ENCODE measurements at places on chromosomes 7 and 10. TPM values are rescaled to one million over a fixed set of nuclear protein-coding genes. Genes with fewer than 3 reads are reported as not detected.

CRYGN gene
- total RNA-seq, result 0.25 TPM

GNGT1 gene
- total RNA-seq, result not detected

ZMYND11 gene
- total RNA-seq, result 44.3 TPM

PLPP4 gene
- total RNA-seq, result not detected

PNLIPRP2 gene
- not detected for total RNA-seq

CFTR gene
- total RNA-seq, result not detected

PIP gene
- not detected for total RNA-seq

GPRIN2 gene
- not detected for total RNA-seq

RET gene
- 0.10 TPM for total RNA-seq

SCD gene
- total RNA-seq, result 129 TPM

LRRC61 gene
- 14.9 TPM for total RNA-seq

IL2RA gene
- 142 TPM for total RNA-seq

C10orf90 gene
- total RNA-seq, result not detected

GRCh38 chr7:66837007-66837406 lies 84.0 kb upstream of the TMEM248 start:
- H3K4me1 ChIP-seq, result no peaks in the 10 kb centered on the region
- DNase-seq, result peak; percentile 43
- no peaks in the 10 kb centered on the region for H3K36me3 ChIP-seq

GRCh38 chr10:55500931-55501559 lies 700.0 kb upstream of the PCDH15 start:
- H3K4me1 ChIP-seq, result no peaks in the 10 kb centered on the region
- no peaks in the 10 kb centered on the region for H3K36me3 ChIP-seq
- H3K27me3 ChIP-seq, result no peaks in the 10 kb centered on the region
- no peak for DNase-seq
- H3K4me3 ChIP-seq, result no peak overlapping the region

DNA sequence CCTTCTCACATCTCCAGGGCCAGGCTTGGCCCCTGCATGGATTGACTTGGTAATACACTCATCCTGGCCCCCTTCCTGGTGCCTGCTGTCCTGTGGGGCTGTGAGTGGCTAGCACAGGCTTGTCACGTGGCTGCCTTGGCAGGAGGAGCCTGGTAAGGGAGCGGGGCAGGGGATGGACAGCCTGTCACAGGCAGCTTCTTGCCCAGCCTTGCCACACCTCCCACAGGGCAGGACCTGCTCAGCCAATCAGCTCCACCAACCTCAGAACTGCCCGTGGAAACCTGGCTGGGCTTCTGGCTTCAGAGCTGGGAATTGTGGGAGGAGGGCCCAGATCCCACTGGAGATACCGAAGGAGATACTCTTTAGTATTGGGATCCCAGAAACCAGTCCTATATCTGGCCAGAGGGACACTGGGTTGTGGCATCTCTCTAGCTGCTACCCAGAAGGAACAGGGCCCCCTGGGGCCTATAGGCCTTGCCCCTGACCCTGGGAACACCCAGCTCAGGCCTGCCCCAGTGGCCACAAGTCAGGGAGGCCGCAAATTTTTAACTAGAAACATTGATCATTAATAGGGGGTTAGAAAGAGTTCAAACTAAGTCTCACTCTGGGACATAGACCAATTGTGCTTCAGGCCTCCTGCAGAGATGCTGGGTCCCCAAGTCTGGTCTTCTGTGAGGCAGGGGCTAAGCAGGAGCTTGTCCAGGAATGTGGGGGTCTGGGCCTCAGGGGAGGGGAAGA lies at the start of gene HOGA1:
Gene HOGA1, plus strand, starts transcription at position 330 of the 738 bp plus-strand sequence. Its CDS starts 315 bp downstream, at position 645.
- H3K27me3 ChIP-seq, result no peaks in the 10 kb centered on the region
- no peak within 1 kb of the TSS for H3K4me3 ChIP-seq
- H3K27ac ChIP-seq, result no peak within 1 kb of the TSS

DNA sequence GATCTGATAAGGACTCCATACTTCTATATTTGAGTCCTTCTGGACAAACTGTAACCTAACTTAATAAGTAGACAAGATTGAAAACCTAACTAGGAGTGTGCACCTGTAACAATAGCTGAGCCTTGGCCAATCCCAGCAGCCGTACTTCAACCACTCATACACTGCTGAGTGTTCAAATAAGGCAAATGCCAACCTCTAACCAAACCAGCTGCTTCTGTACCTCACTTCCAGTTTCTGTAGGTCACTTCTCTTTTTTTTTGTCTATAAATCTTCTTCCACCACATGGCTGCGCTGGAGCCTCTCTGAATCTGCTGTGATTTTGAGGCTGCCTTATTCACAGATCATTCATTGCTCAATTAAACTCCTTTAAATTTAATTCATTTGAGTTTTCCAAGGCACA lies 753.2 kb downstream of the DNAJB9 start:
- H3K4me3 ChIP-seq, result no peak overlapping the region
- no peaks in the 10 kb centered on the region for H3K4me1 ChIP-seq
- H3K27me3 ChIP-seq, result no peaks in the 10 kb centered on the region
- no peak for DNase-seq
- no peak overlapping the region for H3K27ac ChIP-seq

GRCh38 chr7:19851504-19851903 lies 78.1 kb upstream of the TMEM196 start:
- no peaks in the 10 kb centered on the region for H3K36me3 ChIP-seq
- H3K27ac ChIP-seq, result no peak overlapping the region
- H3K4me1 ChIP-seq, result no peaks in the 10 kb centered on the region
- DNase-seq, result no peak
- no peak overlapping the region for H3K4me3 ChIP-seq

GRCh38 chr7:24732646-24733413 lies 24.4 kb downstream of the GSDME start:
- H3K36me3 ChIP-seq, result no peaks in the 10 kb centered on the region
- no peak overlapping the region for H3K27ac ChIP-seq
- peaks cover 25% of the 10 kb centered on the region for H3K27me3 ChIP-seq
- no peak for DNase-seq

GRCh38 chr10:59904426-59905065 lies 1.8 kb downstream of the CCDC6 start:
- H3K36me3 ChIP-seq, result peaks cover 22% of the 10 kb centered on the region
- peak overlapping the region; percentile 92 for H3K4me3 ChIP-seq
- H3K4me1 ChIP-seq, result peaks cover 68% of the 10 kb centered on the region
- DNase-seq, result no peak

DNA sequence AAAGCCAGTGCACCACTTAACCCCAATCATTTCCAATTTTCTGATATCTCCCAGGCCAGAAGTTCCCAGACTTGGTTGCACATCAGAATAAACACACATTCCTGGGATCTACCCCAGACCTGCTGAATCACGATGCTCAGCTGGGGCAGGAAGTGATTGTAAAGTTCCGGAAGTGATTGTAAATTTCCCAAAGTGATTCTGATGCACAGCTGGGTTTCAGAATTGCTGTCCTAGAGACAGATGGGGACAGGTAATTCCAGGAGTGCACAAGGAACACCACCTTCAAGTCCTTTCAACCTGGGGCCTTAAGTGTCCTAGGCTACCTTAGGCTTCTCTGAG lies 104.2 kb upstream of the EEPD1 start:
- no peak overlapping the region for H3K4me3 ChIP-seq
- H3K27me3 ChIP-seq, result peaks cover 8% of the 10 kb centered on the region
- H3K4me1 ChIP-seq, result no peaks in the 10 kb centered on the region
- H3K27ac ChIP-seq, result no peak overlapping the region

DNA sequence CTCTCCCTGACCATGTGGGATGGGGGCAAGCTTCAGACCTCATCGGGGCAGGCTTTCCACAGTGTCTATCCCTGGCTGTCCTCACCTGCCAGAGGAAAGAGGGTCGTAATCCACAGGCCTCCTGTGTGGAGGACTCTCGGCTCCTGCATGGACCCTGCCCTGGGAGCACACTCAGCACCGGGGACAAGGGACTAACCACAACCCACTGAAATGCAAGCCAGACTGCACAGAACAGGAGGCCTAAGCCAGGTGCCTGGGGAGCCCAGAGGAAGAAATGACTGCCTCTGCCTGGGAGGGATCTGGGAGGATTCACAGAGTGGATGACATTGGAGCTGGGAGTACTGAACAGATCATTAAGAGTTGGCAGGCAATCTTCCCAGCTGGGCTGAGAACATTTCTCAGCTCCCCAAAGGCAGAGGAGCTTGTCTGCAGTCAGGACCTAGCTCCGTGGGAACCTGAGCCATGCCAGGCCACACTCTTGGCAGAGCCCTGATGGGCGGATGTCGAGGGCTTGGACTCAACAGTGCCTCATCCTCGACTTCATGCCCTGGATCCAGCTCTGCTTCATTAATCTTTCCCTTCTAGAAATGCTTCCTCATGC lies 213.4 kb downstream of the USP6NL start:
- H3K27ac ChIP-seq, result peak overlapping the region; percentile 37
- no peak overlapping the region for H3K4me3 ChIP-seq
- peaks cover 41% of the 10 kb centered on the region for H3K4me1 ChIP-seq
- H3K36me3 ChIP-seq, result peaks cover 12% of the 10 kb centered on the region
- H3K27me3 ChIP-seq, result peaks cover 2% of the 10 kb centered on the region

GRCh38 chr7:8261711-8262695 lies at the start of gene ICA1:
ICA1 (minus strand) TSS chr7:8262167; CDS start chr7:8235926, 26,241 bp downstream.
- H3K27ac ChIP-seq, result no peak within 1 kb of the TSS
- no peaks in the 10 kb centered on the region for H3K36me3 ChIP-seq
- peak within 1 kb of the TSS; percentile 71 for H3K4me3 ChIP-seq
- peak; percentile 16 for DNase-seq

DNA sequence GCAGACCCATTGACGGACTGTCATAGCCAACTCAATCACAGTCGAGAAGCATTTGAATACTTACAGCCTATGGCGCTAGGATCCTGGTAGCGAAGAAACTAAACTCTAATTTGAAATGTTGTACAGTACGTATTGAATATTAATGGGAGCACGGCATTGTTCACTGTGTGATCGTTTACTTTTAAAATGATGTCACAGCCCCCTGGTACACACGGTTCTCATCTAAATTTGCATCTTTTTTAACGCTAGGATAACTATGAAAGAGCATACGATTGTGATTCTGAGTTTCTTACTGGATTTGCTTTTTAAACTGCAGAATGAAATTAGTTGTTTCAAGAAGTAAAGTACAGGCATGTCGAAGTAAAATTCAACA lies 895 bp upstream of the NAPEPLD start:
- DNase-seq, result no peak
- H3K4me1 ChIP-seq, result peaks cover 32% of the 10 kb centered on the region
- no peaks in the 10 kb centered on the region for H3K27me3 ChIP-seq

DNA sequence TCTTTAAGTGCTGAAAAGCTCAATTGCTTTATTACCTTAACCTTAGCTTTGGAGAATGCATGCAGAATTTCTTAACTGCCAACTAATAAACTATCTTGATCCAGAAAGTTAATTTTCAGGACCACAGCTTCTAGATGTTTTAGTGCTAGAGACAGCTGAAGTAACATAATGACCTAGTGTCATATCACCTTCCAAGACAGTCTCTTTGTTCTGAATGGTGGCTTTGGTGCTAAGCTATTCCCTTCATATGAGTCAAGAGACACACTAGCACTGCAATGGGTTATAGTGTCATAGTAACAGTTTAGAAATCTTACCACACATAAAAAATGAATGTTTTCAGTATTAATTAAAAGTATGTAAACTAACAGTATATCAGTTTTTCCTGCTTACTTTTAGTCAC lies 115.4 kb upstream of the LRRN3 start:
- H3K4me3 ChIP-seq, result no peak overlapping the region
- H3K27ac ChIP-seq, result no peak overlapping the region
- peaks cover 41% of the 10 kb centered on the region for H3K4me1 ChIP-seq

- no peak overlapping the region for H3K27ac ChIP-seq
- no peak overlapping the region for H3K4me3 ChIP-seq
- H3K36me3 ChIP-seq, result no peaks in the 10 kb centered on the region
- peaks cover 2% of the 10 kb centered on the region for H3K27me3 ChIP-seq
These were observed 106.7 kb downstream of the TES start for GRCh38 chr7:116316838-116317628.

GRCh38 chr10:79230328-79230830 lies 116.9 kb upstream of the PPIF start:
- no peak for DNase-seq
- H3K27me3 ChIP-seq, result no peaks in the 10 kb centered on the region
- no peaks in the 10 kb centered on the region for H3K36me3 ChIP-seq
- H3K4me1 ChIP-seq, result no peaks in the 10 kb centered on the region
- H3K4me3 ChIP-seq, result no peak overlapping the region

DNA sequence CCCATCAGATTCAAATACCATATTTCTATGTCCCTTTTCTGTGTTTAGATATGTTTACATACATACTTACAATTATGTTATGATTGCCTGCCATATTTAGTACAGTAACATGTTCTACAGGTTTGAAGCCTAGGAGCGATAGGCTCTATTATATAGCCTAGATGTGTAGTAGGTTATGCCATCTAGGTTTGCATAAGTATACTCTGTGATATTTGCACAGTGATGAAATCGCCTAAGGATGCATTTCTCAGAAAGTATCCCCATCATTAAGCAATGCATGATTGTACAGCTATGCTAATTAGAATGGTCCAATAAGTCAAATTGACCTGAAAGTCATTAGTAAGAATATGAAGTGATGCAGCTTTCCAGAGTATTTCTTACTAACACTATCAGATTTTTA lies 1171.7 kb upstream of the LRRTM3 start:
- H3K36me3 ChIP-seq, result no peaks in the 10 kb centered on the region
- DNase-seq, result no peak
- no peak overlapping the region for H3K4me3 ChIP-seq
- no peaks in the 10 kb centered on the region for H3K4me1 ChIP-seq
- H3K27ac ChIP-seq, result no peak overlapping the region

GRCh38 chr10:4587466-4587865 lies 238.5 kb upstream of the AKR1E2 start:
- no peaks in the 10 kb centered on the region for H3K36me3 ChIP-seq
- H3K27ac ChIP-seq, result no peak overlapping the region
- H3K4me1 ChIP-seq, result no peaks in the 10 kb centered on the region

DNA sequence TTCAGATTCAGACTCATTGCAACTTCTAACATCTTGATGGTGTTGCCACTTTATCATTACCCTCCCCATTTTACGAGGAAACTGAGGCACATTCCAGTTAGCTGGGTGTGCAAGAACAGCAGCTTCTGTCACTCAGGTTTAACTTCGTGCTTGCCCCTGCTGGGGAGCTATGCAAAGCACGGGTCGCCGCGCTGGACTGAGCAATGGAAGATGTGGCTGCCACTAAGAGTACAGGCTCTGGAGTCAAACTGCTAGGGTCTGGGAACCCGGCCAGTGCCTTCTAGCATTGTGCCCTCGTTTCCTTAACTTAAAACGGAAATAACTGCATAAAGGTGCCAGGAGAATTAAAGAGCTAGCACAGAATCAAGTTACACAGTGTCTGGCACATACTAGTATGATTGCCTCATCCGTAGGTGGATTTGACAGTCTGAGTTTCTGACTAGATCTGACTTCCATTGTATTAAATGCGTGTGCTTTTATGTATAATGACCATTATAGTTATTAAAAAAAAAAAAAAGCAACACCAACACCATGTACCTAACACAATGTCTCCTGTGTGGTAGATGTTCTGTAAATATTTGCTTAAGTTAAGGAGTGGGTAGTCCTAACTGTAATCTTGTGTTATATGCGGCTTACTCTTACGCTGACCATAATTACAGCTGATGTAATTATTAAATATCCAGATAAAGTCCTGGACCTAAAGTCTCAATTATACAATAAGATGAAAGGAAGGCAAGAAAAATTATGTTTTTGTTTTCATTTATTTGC lies 842 bp downstream of the ZNF22 start:
- peak; percentile 60 for DNase-seq
- peaks cover 17% of the 10 kb centered on the region for H3K27me3 ChIP-seq
- peaks cover 42% of the 10 kb centered on the region for H3K4me1 ChIP-seq
- H3K4me3 ChIP-seq, result peak overlapping the region; percentile 90
- peak overlapping the region; percentile 91 for H3K27ac ChIP-seq

Data from activated CD4-positive, alpha-beta T cell treated with anti-CD3 and anti-CD28 coated beads, Interleukin-2, amount 10 ng/mL, durations not matched to agents 7 days and 5 days (primary cell).